Lower leg skin (tissue), 4 donors: ENCODE measurements at places on chromosomes 13 and 19. TPM values are rescaled to one million over a fixed set of nuclear protein-coding genes. Genes with fewer than 3 reads are reported as not detected.

FAM124A gene
- total RNA-seq: 2.1 TPM

C19orf85 gene
- total RNA-seq: not detected

DNA sequence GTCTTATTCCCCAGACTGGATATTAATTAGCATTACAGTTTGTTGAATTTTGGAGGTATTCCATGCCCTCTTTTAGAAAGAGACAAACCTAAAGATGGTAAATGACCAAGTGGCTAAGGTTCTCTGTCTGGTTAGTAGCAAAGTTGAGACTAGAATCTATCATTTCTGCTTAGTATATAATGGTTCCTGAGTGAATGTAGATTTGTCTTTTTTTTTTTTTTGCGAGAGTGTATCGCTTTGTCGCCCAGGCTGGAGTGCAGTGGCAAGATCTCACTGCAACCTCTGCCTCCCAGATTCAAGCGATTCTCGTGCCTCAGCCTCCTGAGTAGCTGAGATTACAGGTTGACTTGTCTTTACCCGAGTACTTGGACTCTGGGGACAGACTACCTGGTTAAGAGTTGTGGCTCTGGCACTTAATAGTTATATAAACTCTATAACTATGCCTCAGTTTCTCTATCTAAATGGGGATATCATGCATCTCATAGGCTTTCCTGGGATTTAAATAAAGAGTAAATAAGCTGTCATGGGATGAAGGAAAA is 2.7 kb downstream of the NAA16 start:
- no peak for DNase-seq

DNA sequence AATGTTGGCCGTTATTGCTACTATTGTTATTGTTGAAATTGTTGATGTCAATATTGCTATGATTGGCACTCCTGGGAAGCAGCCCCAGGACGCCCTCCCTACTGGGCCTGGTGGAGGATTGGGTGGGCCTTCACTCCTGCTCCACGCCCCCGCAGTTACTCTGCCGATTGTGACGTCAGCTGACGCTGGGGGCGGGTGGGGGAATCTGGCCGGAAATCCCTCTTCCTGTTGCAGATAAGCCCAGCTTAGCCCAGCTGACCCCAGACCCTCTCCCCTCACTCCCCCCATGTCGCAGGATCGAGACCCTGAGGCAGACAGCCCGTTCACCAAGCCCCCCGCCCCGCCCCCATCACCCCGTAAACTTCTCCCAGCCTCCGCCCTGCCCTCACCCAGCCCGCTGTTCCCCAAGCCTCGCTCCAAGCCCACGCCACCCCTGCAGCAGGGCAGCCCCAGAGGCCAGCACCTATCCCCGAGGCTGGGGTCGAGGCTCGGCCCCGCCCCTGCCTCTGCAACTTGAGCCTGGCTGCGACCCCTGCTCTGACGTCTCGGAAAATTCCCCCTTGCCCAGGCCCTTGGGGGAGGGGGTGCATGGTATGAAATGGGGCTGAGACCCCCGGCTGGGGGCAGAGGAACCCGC is at the start of gene ETV2:
TSS of gene ETV2 (plus strand) at position 231 of the 637 bp plus-strand sequence. CDS start 716 bp downstream, outside the sequence.
- no peak for DNase-seq

- DNase-seq: no peak
Observed at GRCh38 chr19:29823581-29824330, 12.0 kb downstream of the CCNE1 start.

GRCh38 chr13:31172535-31172934 is 10.8 kb upstream of the HSPH1 start:
- DNase-seq: no peak

- no peak for DNase-seq
Observed at GRCh38 chr13:48110931-48111721, 16.2 kb upstream of the MED4 start.

- no peak for DNase-seq
Observed at GRCh38 chr13:61294467-61295191, 121.0 kb downstream of the PCDH20 start.

- no peak for DNase-seq
Observed at GRCh38 chr13:51317262-51317661, 22.2 kb upstream of the SERPINE3 start.

GRCh38 chr13:23087880-23088279 is 92.9 kb upstream of the SGCG start:
- no peak for DNase-seq

GRCh38 chr19:17406046-17406886 is 836 bp upstream of the BST2 start:
- no peak for DNase-seq
